ENCODE measurements at places on chromosomes 16 and 17. TPM values are rescaled to one million over a fixed set of nuclear protein-coding genes. Genes with fewer than 3 reads are reported as not detected.

TMEM114 gene
- total RNA-seq: not detected

DNA sequence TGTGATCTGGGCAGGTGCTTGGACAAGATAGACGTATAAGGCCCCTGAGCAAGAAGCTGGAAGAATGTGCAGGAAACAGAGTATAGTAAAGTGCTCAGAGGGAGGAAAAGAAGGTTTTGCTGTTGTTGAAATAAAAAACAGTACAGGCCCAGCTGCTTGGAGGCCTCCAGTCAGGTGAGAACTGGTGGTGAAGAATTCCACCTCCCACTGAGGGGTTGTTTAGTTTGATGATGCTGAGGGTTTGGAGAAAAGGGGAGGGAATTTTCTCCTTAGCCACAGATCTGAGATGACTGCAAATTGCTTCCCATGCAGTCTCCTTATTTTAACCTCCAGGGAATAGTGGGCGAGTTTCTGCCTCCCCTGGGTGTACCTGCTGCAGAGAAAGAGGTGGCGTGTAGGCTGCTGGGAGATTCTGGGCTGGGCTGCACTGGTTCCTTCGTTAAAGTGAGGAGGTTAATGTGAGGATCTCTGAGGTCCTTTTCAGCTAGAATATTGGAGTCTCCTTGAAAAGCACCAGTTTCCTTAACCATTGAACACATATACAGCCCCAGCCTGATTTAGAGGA lies 25.8 kb downstream of the SMPD3 start:
- no peaks in the 10 kb centered on the region for H3K27me3 ChIP-seq
- no peaks in the 10 kb centered on the region for H3K36me3 ChIP-seq
- peak; percentile 63 for DNase-seq
- H3K4me1 ChIP-seq: no peaks in the 10 kb centered on the region

GRCh38 chr17:72407336-72407909 lies 286.6 kb downstream of the SOX9 start:
- DNase-seq: peak; percentile 85
- H3K36me3 ChIP-seq: no peaks in the 10 kb centered on the region
- peak overlapping the region; percentile 79 for H3K27ac ChIP-seq
- H3K27me3 ChIP-seq: peaks cover 78% of the 10 kb centered on the region
- no peak overlapping the region for H3K4me3 ChIP-seq

GRCh38 chr17:79097226-79098055 lies 22.8 kb downstream of the ENGASE start:
- no peaks in the 10 kb centered on the region for H3K4me1 ChIP-seq
- H3K36me3 ChIP-seq: no peaks in the 10 kb centered on the region
- no peak overlapping the region for H3K4me3 ChIP-seq
- H3K27me3 ChIP-seq: no peaks in the 10 kb centered on the region
- DNase-seq: peak; percentile 80

DNA sequence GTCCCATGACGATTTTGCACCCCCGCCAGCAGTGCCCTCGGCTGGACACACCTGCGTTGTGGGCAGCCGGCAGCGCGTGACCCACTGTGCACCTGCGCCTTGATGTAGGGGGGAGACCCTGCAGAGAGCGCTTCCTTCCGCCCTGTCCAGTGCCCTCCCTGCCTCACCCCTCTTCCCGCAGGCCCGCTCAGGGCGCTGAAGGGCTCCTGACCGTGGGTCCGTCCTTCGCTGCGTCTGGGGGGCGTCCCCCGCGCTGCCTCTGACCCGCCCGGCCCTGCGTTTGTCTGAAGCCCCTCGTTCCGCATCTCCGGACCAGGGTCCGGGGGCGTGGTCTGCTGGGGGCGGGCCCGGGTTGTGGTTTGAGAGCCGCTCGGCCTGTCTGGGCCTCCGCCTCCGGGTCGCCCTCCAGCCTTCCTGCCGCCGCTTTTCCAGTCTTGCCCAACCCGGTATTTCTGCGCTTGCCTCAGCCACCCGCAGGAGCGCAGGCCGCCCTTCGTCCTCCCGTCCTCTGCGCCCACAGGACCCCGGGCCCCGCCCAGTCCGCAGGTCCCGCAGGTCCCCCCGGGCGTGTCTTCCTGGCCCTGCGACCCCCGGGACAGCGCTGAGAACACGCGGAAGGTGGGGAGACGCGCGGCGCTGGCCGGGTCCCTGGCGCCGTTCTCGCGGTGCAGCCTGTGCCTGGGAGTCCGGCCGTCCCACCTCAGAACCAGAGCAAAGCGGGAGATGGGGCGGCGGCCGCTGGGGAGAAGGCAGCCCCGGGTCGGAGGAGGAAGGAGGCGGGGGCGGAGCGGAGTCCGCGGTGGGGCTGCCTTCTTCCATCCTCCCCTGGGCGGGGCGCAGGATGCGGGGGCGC lies 4.0 kb upstream of the IL17C start:
- peak; percentile 92 for DNase-seq
- no peak overlapping the region for H3K27ac ChIP-seq
- H3K36me3 ChIP-seq: peaks cover 16% of the 10 kb centered on the region
- peaks cover 14% of the 10 kb centered on the region for H3K27me3 ChIP-seq

DNA sequence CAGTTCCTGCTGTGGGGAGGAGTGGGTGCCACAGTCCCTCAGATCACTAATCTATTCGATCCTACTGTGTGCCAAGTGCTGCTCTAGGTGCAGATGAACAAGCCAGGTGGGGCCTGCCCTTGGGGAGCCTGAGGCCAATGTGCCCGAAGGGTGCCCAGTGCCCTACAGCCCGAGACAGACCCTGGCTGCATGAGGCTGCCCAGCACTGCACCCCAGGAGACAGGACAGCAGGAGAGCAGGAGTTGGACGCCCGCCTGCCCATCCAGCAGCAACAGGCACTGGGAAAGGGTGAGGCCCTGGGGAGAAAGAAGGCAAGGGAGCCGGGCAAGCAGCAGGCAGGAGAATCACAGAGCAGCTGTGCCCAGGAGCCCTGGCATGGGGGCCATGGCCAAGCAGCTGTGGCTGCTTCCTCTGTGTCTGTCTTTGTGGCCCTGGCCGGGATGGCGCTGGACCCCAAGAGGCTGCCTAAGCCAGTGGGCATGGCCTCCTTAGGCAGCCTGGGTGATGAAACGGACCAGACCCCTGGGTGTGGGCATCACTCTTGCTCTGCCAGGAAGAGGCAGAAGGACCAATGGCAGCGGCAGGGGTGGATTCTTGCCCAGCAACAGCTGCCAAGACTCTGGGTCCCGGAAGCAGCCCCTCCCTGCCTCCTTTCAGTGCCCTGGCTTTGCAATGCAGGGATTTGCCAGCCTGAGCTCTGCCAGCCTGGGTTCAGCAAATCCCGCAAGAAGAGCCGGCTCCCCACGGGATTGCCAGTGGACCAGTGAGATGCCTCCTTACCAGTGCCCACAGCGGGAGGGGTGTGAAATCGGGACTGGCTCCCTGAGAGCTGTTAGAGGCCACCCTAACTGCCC lies 179.6 kb upstream of the TNRC6C start:
- no peaks in the 10 kb centered on the region for H3K4me1 ChIP-seq
- no peak for DNase-seq
- no peak overlapping the region for H3K27ac ChIP-seq
- H3K27me3 ChIP-seq: peaks cover 6% of the 10 kb centered on the region
- H3K4me3 ChIP-seq: no peak overlapping the region

- H3K27ac ChIP-seq: no peak overlapping the region
- H3K4me1 ChIP-seq: no peaks in the 10 kb centered on the region
- peak; percentile 97 for DNase-seq
- no peaks in the 10 kb centered on the region for H3K36me3 ChIP-seq
- no peaks in the 10 kb centered on the region for H3K27me3 ChIP-seq
Measured at GRCh38 chr17:27760069-27760885, 40.1 kb downstream of the NOS2 start.

PLEKHM1 gene
- 14.5 TPM for total RNA-seq

KRT40 gene
- not detected for total RNA-seq

C17orf67 gene
- total RNA-seq: 1.8 TPM

PIK3R5 gene
- total RNA-seq: 10.4 TPM

KRT39 gene
- not detected for total RNA-seq

- H3K36me3 ChIP-seq: no peaks in the 10 kb centered on the region
- DNase-seq: no peak
- H3K4me3 ChIP-seq: no peak overlapping the region
- no peaks in the 10 kb centered on the region for H3K4me1 ChIP-seq
- H3K27ac ChIP-seq: no peak overlapping the region
Measured at GRCh38 chr17:358491-359151, 6.0 kb upstream of the RPH3AL start.

GRCh38 chr16:48235556-48236136 lies 8.5 kb upstream of the LONP2 start:
- no peak overlapping the region for H3K27ac ChIP-seq
- no peak overlapping the region for H3K4me3 ChIP-seq
- H3K27me3 ChIP-seq: no peaks in the 10 kb centered on the region
- DNase-seq: no peak
- H3K4me1 ChIP-seq: no peaks in the 10 kb centered on the region

DNA sequence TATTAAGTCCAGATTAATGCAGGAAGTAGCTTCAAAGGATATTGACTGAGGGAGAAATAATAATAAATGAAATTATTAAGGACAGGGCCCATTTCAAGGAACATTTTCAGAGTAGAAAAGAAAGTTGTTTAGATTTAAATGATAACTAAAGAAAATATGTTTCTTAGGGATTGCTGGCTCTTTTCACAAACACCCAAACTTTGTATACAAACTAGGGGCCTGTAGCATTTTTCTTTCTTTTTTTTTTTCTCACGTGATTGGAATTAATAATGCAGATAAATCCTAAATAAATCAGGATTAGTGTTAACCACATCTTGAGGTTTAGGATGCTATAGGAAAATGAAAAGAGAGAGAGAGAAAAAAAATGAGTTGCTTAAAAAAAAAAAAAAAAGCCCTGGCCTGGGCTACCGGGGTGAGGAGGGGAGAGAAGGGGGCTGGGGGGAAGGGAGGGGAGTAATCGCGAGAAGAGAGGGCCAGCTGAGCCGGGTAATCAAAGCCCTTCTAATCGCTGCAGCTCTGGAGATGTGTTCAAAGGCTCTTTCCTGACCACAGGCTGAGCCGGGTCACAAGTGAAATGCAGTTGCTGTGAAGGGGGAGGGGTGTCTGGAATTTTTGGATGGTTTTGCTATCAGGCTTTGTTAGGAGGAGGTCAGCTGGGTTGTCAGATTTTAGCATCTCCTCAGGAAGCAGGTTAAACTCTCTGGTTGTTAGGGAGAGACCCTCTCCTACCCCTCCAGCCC lies 104.6 kb upstream of the ZFHX3 start:
- no peaks in the 10 kb centered on the region for H3K27me3 ChIP-seq
- H3K4me1 ChIP-seq: peaks cover 2% of the 10 kb centered on the region
- H3K36me3 ChIP-seq: no peaks in the 10 kb centered on the region
- H3K4me3 ChIP-seq: no peak overlapping the region
- DNase-seq: peak; percentile 91

DNA sequence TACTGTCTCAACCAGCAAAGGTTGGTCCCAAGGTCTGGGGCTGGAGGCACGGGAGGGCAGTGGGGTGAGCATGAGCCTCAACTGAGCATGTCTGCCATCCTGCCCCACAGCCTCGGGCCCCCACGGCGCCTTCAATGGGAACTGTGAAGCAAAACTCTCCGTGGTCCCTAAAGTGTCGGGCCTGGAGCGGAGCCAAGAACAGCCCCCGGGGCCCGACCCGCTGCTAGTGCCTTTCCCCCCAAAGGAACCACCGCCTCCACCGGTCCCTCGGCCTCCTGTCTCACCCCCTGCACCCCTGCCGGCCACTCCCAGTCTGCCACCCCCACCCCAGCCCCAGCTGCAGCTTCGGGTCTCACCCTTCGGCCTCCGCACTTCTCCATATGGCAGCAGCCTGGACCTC lies 4.2 kb downstream of the FBRS start:
- DNase-seq: no peak
- peaks cover 6% of the 10 kb centered on the region for H3K4me1 ChIP-seq
- H3K36me3 ChIP-seq: peaks cover 64% of the 10 kb centered on the region
- H3K27me3 ChIP-seq: no peaks in the 10 kb centered on the region
- H3K27ac ChIP-seq: no peak overlapping the region
- H3K4me3 ChIP-seq: no peak overlapping the region

SNX20 gene
- not detected for total RNA-seq

COG7 gene
- total RNA-seq: 19.9 TPM

- H3K36me3 ChIP-seq: peaks cover 40% of the 10 kb centered on the region
- no peak overlapping the region for H3K4me3 ChIP-seq
- H3K27me3 ChIP-seq: no peaks in the 10 kb centered on the region
- no peaks in the 10 kb centered on the region for H3K4me1 ChIP-seq
- DNase-seq: no peak
Measured at GRCh38 chr17:16342979-16343378, 10.3 kb downstream of the CENPV start.

ACSM5 gene
- not detected for total RNA-seq

GRCh38 chr16:26220894-26221293 lies 529.1 kb downstream of the HS3ST4 start:
- no peaks in the 10 kb centered on the region for H3K27me3 ChIP-seq
- no peak overlapping the region for H3K4me3 ChIP-seq
- H3K27ac ChIP-seq: no peak overlapping the region
- H3K36me3 ChIP-seq: no peaks in the 10 kb centered on the region
- no peak for DNase-seq
- no peaks in the 10 kb centered on the region for H3K4me1 ChIP-seq

DNA sequence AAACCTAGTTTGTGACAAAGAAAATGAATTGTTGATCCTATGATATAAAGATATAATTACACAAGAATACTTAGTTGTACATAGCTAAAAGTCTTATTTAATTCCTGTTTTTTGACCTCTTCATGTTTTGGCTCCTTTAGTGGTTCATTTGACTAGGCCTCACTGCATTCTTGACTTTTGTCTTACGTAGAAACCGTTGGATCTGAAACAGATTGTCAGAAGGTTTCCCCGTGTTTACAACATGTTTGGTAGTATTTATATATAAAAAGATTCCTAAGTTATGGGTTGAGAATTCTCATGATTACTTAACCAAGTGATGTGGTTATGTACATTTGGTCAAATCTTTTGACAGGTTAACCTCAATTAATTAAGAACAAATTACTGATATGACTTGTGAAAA lies 162.8 kb downstream of the BCAS3 start:
- no peak for DNase-seq
- H3K4me3 ChIP-seq: no peak overlapping the region
- H3K27ac ChIP-seq: no peak overlapping the region
- H3K27me3 ChIP-seq: no peaks in the 10 kb centered on the region
- no peaks in the 10 kb centered on the region for H3K4me1 ChIP-seq
- H3K36me3 ChIP-seq: no peaks in the 10 kb centered on the region

DNA sequence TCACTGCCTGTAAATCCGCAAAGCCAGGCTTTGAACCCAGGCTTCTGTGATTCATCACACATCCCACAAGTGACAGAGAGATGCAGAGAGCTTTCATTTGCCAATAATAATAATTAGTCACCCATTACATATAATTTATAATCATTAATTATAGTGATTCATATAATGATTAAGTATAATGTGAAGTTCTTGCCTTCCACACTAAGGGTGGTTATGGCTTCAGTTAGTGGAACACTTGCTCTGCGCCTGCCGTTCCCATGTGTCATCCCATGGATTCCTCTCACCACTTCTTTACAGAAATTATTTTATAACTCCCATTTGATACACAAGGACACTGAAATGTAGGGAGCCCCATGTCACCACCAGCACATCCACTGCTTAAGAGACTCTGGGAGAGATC lies 39.8 kb upstream of the XYLT1 start:
- no peaks in the 10 kb centered on the region for H3K27me3 ChIP-seq
- DNase-seq: no peak
- H3K27ac ChIP-seq: no peak overlapping the region
- no peaks in the 10 kb centered on the region for H3K4me1 ChIP-seq
- H3K36me3 ChIP-seq: no peaks in the 10 kb centered on the region
- H3K4me3 ChIP-seq: no peak overlapping the region

GRCh38 chr16:51532551-51532950 lies 381.5 kb upstream of the SALL1 start:
- no peak for DNase-seq
- no peak overlapping the region for H3K27ac ChIP-seq
- no peaks in the 10 kb centered on the region for H3K27me3 ChIP-seq
- no peaks in the 10 kb centered on the region for H3K36me3 ChIP-seq
- H3K4me1 ChIP-seq: no peaks in the 10 kb centered on the region

HOXB9 gene
- not detected for total RNA-seq

GRCh38 chr17:77326076-77326591 lies 185.4 kb downstream of the SEC14L1 start:
- no peaks in the 10 kb centered on the region for H3K27me3 ChIP-seq
- H3K4me1 ChIP-seq: no peaks in the 10 kb centered on the region
- no peak overlapping the region for H3K4me3 ChIP-seq
- H3K36me3 ChIP-seq: no peaks in the 10 kb centered on the region
